ENCODE measurements at places on chromosomes 4 and X.

- DNase-seq: no peak
Observed at GRCh38 chrX:2409796-2410195, 91.0 kb downstream of the DHRSX start.

GRCh38 chr4:91114386-91114785 lies 987.2 kb downstream of the CCSER1 start:
- no peak for DNase-seq

DNA sequence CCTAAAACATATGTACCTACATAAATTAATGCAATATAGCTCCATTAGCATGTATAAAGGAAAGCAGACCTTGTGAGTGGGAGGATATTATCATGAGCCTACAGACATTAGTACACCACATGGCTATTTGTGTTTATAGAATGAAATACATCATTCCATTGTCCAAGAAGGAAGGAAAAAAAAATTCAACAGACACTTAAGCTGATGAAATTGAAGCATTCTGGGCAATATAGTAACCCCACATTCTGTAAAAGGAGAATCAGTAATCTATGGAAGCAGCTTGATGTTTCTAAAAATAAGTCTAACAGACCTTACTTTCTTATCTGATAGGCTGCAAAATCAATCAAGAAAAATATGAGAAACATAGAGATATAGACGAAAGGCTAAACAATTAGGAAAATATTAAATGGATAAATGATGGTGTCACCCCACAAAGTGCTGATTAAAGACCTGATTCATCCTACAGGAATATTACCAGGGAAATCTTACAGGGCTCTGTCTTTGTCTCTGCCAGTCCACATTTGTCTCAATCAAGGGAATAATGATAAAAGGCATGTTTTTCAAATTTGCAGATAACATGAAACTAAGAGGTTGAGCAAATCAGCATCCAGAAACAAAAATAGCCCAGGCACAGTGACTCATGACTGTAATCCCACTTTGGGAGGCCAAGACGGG lies 76.8 kb downstream of the COMMD8 start:
- DNase-seq: no peak

GRCh38 chrX:69257499-69258127 lies 92.4 kb upstream of the PJA1 start:
- no peak for DNase-seq

DNA sequence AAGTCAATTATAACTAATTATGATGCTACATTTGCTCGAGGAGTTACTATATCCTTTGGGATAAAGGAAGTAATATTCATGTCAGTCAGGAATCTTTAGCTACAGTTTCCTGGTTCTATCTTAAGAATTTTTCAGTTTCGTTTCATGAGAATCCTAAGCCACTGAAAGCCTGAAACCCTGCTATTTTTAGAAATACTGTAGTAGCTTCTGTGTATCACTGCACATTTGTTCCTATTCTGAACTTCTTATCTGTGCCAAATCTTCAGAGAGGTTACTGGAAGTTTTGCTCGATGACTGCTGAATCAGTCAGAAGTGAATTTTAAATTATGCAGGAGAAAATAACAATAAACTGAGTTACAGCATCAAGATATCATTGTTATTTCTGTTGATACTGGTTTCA lies 249.2 kb downstream of the TENM3 start:
- peak; percentile 24 for DNase-seq

DNA sequence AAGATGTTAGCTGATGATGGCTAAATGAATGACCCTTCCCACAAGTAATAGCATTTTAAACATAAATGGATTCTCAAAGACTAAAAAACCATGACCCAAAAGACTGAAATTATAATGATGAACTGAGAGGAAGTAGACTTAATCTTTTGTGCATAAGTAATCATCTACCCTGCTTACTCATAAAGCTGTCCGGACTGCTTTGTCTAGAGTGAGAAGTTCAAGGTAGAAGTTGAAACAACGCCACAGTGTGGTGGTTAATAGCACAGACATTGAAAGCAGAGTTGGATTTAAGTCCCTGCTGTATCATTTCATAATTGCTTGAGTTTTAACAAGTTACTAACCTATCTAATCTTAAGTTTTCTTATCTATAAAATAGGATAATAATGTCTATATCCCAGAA lies 346.6 kb downstream of the CENPC start:
- peak; percentile 51 for DNase-seq

All from ELR (cell line).